Left renal pelvis (tissue), 4 donors: ENCODE measurements at places on chromosomes 16 and 17.

GRCh38 chr17:45338023-45338781 is 21.4 kb upstream of the MAP3K14 start:
- DNase-seq: no peak

GRCh38 chr17:49217651-49218413 is 7.3 kb downstream of the ABI3 start:
- DNase-seq: no peak

DNA sequence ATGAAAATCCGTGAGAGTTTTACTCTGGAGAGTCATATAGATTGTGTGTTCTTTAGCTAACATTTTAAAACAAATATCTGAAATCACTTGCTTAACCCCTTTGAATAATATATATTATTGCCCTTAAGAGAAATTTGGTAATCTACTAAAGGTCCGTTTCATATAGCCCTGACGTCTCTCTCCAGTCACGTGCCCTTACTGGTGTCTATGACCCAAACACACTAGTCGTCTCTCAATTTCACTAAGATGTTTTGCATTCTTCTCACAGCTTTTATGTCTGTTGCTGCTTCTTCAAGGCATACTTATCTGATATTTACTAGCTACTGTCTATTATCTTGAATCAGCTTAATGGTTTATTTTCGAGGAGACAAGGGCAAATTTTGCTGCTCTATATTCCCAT is 409.9 kb downstream of the KCNJ18 start:
- no peak for DNase-seq

DNA sequence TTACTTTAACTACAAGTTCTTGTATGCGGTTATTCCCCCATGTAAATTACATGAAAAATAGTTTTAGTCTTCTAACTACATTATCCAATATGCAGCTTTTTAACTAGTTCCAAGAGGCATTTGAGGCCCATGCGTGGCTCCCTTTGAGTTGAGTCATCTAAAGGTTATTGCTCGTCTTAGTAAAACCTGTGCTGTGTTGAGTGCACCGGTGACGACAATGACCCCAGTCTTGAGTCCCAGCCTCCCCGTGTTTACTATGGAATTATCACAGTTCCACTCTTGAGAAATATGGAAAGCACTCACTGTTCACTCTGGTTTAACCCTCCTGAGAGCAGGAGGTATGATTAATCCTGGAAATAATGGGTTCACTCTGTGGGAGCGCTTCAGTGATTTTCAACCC is 119.2 kb downstream of the PITPNC1 start:
- DNase-seq: no peak

DNA sequence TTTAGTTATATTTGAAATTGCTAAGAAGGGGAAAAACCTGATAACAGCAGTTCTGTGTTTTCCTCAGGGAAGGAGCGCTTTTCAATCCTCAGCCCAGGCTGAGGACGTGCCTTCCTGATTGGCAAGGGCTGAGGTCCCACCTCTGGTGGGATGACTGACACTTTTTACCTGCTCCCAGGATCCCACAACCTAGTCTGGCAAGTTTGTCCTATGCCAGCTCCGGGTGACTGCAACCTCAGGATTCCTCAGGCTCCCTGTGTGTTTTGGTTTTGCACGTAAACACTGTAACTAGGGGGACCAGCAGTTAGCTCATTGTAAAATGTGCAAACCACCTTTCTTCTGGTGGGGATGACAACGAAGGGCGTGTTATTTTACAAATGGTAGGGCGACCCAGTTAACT is 7.5 kb downstream of the MARCHF10 start:
- peak; percentile 63 for DNase-seq

- no peak for DNase-seq
These were observed 26.9 kb downstream of the MINK1 start for GRCh38 chr17:4859816-4860625.

- peak; percentile 22 for DNase-seq
These were observed at the start of gene HSF5 for GRCh38 chr17:58487589-58488427. HSF5 (minus strand) TSS chr17:58488408; CDS start chr17:58488274, 134 bp downstream.

- DNase-seq: no peak
These were observed 59.4 kb downstream of the ENGASE start for GRCh38 chr17:79133985-79134384.

GRCh38 chr16:6059671-6060070 is 962.1 kb upstream of the EEF2KMT start:
- DNase-seq: no peak

- DNase-seq: no peak
These were observed 29.7 kb downstream of the MPP2 start for GRCh38 chr17:43877451-43878155.

DNA sequence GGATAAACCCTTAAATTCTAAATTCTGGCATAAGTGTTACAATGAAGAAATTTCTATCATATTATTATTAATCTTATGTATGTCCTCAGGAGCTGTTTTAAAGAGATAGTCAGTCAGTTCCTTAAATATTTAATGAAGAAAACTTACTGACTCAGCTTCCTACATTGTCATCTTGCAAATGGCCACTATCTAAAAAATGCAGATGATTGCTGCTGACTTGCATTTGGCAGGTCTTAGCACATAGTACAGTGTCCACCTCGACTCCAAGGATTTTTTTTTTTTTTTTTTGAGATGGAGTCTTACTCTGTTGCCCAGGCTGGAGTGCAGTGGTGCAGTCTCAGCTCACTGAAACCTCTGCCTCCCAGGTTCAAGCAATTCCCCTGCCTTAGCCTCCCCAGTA is 55.1 kb upstream of the CORO6 start:
- DNase-seq: no peak

DNA sequence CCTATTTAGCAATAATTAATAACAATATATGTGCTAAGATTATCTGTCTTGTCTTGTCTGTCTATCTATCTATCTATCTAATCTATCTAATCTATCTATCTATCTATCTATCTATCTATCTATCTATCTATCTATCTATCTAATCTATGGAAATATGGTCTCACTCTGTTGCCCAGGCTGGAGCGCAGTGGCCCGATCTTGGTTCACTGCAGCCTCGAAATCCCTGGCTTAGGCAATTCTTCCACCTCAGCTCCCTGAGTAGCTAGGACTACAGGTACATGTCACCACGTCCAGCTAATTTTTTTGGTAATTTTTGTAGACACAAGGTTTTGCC is 44.7 kb downstream of the MIS12 start:
- DNase-seq: no peak

- DNase-seq: no peak
These were observed 358.8 kb upstream of the CDH5 start for GRCh38 chr16:66007717-66008116.

GRCh38 chr16:86569701-86570447 is 3.2 kb downstream of the FOXC2 start:
- DNase-seq: no peak

DNA sequence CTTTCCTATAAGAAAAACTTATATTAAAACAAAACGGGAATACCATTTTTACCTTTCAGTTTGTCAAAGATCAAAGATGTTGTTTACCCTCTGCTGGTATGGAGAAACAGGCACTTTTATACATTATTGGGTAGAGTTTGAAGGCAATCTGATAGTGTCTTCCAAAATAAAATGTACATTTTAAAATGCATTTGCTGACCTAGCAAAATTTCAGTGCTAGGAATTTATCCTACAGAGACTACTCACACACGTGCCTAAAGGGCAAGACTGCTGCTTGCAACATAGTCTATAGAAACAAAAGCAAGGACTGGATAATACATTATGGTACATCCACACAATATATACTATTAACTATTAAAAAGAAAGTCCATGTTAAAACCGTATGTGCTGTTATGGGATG is 36.0 kb downstream of the COPRS start:
- DNase-seq: no peak

DNA sequence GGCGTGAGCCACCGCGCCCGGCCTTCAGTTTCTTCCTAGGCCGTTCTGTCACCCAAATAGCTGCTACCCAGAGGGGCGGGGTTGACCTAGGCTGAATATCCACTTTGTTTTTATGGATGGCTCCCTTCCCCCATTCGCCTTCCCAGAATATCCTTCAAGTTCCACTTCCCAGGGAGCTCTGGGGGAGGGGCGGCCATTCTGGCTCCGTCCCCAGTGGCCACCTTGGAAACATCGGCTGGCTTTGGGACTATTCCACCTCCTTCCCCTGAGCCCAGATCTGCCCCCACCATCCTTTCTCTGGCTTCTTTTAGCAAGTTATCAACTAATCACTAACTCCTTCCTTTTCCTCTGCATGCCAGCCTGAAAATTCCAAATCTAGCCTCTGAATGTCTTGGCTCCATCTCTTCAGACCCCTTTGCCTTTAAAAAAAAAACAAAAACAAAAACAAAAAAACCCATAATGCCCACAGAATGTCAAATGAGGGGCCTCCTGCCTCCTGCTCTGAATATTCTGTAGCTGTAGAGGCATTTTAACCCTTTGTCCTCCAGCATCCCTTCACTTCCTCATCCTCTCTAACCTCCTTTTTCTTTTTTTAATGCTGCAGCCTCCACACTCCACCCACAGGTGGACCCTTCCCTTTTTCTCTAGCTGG is 6.4 kb downstream of the ATP1B2 start:
- peak; percentile 57 for DNase-seq

DNA sequence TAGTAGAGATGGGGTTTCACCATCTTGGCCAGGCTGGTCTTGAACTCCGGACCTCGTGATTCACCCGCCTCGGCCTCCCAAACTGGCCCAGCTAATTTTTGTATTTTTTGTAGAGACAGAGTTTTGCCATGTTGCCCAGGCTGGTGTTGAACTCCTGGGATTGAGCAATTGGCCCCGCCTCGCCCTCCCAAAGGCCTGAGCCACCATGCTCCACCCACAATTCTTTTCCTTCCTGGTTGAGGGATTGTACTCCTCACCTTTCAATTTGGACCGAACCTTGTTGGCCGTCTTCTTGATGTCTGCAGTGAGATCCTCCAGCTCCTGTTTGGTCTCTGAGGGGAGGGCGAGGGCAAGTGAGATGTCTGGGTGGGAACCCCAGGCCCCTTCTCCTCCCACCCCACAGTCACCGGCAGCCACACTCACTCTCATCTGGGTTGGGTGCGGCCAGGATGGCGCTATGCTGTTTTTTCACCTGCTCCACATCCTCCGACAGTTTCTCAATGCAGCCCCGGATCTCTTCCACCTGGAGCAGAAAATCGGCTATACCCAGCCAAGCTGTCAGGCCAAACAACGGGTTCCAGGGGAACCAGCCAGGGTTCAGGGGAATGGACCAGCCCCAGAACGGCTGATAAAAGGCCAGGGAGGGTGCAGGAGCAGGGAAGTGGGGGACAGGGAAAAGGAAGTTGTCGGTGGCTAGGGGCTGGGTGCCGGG is 9.6 kb downstream of the STX1B start:
- DNase-seq: no peak

DNA sequence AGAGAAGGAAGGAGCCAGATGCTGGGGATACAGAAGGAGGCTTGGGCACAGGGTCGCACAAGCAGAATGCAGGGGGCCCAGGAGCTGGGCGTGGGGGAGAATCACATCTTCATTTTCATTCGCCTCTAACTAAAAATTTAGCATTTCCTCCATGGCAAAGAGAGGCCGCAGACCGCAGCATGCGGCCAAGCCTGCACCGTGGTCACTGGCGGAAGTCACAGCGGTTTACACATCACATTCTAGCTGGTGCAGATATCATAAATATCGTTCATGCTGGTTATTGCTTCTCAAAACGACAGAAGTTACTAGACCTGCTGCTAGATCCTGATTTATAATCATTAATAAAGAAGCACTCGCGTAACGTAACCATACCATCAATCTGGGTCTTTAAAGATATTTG is 162.0 kb downstream of the NTN1 start:
- DNase-seq: no peak

DNA sequence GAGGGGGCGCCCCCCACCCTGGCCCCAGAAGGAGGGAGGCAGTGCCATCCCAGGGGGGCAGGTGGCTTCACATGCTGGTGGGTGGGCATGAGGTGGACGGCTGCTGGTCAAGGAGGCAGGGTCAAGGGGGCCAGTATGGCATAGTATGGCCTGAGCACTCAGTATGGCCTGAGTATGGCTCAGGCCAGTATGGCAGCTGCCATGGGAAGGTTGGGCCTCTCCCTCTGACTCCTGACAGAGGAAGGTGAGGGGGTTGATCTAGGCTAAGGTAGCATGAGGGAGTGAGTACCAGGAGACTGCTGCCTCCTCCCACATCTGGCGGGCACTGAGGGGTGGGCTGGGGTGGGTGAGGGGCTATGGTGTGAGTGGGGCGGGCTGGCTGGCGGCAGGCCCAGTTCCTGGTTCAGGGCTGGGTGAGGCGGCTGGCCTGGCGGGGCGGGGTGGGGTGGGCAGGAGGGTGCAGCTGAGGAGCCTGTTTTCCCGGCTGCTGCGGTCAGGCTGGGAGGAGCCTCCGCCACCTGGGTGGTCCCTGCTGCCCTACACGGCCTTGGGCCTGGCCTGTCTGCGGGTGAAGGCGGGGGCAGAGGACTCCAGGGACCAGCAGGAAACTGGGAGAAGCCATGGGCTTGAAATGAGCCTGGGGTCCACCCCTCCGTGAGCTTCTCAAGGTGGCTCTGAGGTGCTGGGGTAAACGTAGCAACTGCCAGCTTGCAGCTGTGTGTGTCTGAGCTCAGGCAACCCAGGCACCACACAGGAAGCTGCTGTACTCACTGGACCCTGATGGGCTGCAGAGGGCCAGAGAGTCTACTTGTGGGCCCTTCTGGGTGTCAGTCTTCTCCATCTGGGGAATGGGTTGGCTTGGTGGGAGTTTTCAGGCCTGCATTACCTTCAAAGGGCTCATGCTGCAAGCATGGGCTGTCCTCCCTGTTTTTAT is 57.0 kb downstream of the RAI1 start:
- DNase-seq: no peak

DNA sequence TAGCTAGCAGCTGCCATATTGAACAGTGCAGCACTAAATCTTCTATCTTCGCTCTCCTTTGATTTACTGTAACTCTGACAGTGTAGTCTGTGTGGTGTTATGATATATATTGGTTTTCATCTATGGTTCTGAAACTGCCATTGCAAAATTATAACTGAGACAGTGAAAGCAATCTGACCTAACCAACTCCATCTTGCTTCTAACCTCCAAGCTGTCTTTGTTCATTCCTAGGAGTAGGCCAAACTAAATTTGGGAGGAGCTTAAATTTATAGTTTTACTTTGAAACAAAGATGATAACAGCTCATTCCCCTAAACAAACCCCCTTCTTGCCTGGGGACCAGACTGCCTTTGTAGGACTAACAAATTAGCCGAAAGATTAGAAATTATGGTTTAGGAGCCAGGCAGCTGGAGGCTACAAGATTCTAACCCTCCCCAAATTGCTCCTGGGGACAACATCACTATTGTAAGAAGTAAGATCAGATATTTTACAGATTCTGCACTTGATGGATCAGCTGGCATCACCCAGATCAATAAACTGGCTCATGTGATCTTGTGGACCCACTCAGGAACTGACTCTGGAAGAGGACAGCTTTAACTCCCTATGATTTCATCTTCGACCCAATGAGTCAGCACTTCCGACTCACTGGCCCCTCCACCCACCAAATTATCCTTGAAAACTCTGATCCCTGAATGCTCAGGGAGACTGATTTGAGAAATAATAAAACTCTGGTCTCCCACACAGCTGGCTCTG is 47.0 kb upstream of the FBXO47 start:
- DNase-seq: no peak

- no peak for DNase-seq
These were observed 111.8 kb upstream of the LHX1 start for GRCh38 chr17:36825521-36825920.
